Fibroblast of skin of scalp (primary cell): ENCODE measurements at places on chromosomes 7 and 10.

DNA sequence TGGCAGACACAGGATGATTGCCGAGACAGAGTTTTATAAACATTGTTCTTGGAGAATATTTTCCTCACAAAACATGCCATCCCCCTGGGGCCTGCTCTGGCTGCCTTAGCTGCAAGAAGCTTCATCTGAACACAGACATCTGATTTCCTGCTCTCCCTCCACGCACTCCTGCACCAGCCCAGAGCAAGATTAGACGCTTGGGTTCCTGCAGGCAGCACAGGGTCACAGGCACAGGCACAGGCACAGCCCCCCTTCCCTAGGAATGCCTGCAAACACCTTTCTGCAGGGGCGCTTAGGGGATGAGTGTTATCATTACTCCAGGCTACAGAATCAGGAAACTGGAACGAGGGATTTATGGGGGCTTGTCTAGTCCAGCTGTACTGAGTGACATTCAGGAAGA lies 450.3 kb downstream of the GRID1 start:
- no peak for DNase-seq

- no peak for DNase-seq
Observed at GRCh38 chr7:144975882-144976281, 140.0 kb upstream of the TPK1 start.

DNA sequence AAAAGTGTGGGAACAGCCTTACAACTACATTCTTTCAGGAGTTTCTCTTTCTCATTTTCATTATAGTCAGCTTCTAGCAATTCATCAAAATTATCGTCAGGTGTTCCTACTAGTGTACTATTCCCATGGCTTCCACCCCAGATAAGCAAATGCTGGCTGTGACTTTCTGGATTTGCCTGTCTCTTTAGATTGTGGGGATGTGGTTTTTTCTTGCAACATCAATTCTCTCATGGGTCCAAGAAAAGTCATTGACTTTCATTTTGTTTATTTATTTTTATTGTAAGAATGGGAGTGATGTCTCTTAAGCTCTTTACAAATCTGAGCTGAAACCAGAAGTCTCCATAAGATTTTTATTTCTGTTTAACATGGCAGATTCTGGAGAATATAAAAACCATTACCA lies 349.7 kb upstream of the SEMA3C start:
- no peak for DNase-seq

- DNase-seq = no peak
Observed at GRCh38 chr10:95987685-95988426, 55.5 kb upstream of the CCNJ start.

GRCh38 chr10:5832946-5833345 lies 19.7 kb upstream of the GDI2 start:
- DNase-seq = no peak

DNA sequence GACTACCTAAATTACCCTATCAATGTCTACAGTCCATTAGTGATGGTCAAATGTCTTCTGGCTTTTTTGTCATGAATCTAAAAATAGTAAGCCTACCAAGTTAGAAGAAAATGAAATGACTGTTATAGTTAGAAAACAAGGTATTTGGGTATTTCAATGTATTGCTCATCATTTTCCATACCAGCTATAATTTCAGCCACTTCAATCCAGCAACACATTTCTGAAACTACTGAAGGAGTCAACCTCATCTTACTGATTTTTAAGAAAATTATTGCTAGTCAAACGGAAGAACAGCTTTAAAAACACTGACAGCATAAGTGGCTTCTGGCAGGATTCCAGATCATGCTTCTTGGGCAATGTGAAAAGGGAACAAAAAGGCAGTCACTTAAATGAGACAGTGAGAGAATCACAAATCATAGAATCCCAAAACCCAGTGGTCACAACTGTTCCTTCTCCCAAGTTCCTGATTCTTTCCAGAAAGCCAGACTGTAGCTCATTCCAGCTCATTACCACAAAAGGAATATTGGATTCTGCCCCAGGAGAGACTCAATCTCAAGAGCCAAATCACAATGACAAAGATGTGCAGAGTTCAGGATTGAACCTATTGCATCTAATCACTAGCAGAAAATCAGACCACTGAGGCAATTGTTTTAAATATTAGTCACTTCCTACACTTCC lies 61.2 kb upstream of the LRRN3 start:
- DNase-seq = peak; percentile 66

GRCh38 chr10:94279835-94280709 lies 82.7 kb downstream of the NOC3L start:
- DNase-seq = peak; percentile 67

- no peak for DNase-seq
Observed at GRCh38 chr10:13678101-13678843, 91.5 kb downstream of the PRPF18 start.
